Effector memory CD8-positive, alpha-beta T cell (primary cell): ENCODE measurements at places on chromosomes 7 and 10.

DNA sequence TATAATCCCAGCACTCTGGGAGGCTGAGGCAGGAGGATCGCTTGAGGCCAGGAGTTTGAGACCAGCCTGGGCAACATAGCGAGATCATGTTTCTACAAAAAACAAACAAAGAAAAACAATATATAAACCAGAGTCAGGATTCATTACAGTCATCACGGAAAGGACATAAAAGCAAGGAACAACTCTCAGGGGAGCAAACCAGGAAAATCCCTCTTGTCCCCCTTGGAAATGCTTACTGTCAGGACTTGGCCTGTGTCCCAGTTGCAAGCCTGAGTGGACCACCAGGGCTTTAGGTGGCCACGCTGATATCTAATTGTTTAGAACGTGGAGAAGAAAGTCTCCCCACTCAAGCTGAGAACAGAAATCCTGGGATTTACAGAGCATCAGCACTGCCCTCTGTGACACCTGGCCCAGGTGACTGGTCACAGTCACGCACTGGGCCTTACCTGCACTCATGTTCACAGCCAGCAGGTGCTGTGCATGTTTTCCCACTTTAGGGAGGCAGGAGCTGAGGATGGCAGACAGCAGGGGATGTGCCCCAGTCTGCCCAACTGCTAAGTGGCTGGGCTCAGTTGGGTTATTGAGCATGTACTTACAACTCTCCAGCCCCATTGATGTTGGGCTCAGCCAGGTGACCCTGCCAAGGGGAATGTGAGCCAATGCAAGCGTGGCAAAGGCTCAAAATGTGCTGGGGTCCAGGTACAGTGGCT, 60.9 kb downstream of the TMEM130 start:
- DNase-seq, result no peak

DNA sequence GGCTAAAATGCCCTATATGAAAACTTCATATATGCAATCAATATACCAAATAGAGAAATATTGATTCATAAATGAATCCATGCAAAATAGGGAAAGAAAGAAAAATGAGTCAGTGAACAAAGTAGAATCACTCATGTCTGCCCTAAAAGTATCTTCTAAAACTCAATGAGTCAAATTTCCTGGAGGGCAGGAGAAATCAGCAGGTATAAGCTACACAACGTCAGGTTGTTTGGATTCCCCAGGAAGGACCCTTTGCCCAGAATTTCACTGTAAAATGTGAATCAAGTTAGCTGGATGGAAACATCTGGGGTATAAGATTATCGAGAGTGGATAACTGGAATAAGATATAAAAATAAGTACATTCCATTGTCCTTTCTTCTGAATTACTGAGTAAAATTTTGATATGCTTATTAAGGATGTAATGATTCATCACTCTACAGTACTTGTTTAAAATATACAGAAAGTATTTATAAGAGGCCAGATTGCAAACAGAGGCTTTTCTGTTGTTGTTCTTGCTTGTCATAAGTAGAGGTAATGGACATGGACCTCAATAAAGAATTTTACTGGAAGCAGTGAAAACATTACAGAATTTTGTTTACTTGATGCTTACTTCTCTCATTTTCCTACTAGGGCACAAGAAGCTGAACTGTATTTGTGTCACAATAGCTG, 99.0 kb downstream of the AGMO start:
- DNase-seq, result no peak

GRCh38 chr10:102368077-102368476, 27.4 kb upstream of the NFKB2 start:
- no peak for DNase-seq

GRCh38 chr10:73905256-73906020, 5.5 kb upstream of the PLAU start:
- DNase-seq, result no peak

GRCh38 chr10:93106631-93107072, 33.0 kb downstream of the CYP26A1 start:
- DNase-seq, result no peak

DNA sequence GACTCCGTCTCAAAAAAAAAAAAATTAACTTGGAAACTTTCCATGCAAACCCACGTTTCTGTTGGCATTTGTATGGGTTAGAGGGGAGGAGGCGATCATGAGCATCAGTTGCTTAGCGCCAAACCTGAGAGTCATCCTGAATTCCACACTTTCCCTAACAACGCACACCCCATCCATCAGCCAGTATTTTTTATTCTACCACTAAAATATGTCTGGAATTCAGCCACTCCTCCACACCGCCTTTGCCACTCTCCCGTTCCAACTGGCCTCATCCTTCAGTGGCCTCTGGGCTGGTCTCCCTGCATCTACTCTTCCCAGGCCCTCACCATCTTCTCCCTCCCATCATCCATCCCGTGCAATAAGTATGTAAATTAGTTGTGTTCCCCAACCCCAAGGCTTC, 4.7 kb upstream of the LMBR1 start:
- no peak for DNase-seq

- no peak for DNase-seq
Observed at GRCh38 chr7:33654676-33655075, 250.7 kb upstream of the BMPER start.

DNA sequence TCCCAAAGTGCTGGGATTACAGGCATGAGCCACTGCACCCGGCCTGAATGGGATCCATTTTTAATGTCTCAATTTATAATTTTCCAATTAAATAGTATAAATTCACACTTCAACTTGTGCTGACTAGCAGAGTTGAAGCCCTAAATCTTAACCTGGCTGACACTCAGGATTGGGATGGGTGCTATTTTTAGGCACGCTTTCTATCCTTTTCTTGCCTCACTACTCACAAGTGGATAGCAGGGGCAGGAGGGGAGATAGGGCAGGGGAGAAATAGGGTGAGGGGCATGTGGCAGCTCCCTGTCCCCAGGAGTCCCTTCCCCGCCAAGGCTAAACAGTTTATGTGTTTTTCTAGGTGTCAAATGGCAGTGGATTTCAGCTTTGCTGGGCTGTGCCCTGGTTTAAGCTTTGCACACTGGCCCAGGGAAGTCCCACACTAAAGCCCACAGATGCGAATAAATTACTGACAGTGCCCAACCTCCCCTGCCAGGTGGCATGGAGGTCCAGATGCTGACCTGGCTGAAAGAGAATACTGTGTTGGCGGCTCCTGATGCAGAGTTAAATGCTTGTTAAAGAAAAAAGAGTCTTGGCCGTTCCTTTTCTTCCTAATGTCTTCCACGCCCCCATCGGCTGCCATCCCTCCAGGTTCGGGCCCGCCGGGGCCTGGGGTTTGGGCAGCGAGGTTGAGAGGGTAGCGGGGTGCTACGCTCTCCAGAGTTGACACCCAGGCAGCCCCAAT, 36.2 kb upstream of the EFCAB10 start:
- DNase-seq, result no peak
